ENCODE measurements at places on chromosomes 5 and 9.

DNA sequence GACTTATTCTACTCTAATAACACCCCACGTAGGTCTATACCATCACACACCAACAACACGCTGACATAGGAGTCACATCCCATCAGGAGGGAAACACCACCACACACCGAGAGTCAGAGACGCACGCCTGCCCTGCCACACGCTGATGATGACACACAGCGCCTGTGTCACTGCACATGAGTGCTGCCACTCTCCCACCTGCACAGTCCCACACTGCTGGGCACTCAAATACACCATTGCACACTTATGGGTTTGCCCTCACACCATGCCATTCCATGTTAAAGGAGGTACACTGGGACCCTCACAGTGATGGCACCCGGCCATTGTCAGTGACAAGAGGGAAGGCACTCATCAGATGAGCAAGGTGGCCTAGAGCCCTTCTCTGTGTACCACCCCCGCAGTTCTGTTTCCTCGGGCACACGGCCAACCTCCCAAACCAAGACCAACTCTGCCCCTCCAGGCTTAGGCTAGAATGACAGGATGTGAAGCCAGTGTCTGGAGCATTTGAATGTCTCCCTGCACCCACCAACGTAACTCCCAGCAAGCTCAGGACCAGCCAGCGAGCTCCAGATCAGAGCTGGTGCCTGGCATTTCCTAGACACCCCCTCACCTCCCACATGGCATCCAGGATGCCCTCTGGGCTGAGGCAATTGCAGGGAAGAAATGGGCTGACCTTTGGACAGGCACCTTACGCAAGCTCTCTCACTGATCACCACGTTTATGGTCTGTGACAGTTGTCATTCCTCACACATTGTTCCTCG, 3.6 kb upstream of the CPLX2 start:
- DNase-seq, result no peak

DNA sequence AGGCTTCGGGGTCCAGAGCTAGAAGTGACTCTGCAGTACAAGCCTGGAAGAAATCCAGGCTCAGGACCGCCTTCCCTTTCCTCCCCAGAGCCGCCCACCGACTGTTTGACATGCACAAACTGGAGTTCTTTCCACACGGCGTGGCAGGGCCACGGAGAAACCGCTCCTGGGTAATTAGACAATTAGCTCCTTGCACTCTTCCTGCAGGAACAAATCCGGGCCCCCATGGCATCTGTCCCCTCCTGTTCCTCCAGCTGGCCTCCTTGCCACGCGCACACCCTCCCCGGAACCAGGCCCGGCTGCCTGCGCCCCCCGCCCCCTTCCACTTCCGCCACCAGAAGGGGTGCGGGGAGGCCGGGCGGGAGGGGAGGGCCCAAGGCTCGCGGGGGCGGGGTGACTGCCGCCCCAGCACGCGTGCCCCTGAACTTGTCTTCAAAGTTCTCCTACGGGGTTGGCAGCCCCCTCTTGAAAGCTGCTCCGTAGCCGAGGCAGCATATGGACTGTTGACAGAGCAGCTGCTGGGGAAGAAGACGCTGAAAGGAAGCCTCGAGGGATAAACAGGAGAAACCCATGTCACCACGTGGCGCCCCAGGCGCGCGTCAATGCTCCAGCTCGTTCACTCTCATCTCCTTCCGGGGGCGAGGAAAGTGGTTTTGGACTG, 74.3 kb downstream of the SEC61B start:
- DNase-seq, result no peak

- DNase-seq, result no peak
Observed at GRCh38 chr5:154325566-154325965, 120.2 kb upstream of the SAP30L start.

DNA sequence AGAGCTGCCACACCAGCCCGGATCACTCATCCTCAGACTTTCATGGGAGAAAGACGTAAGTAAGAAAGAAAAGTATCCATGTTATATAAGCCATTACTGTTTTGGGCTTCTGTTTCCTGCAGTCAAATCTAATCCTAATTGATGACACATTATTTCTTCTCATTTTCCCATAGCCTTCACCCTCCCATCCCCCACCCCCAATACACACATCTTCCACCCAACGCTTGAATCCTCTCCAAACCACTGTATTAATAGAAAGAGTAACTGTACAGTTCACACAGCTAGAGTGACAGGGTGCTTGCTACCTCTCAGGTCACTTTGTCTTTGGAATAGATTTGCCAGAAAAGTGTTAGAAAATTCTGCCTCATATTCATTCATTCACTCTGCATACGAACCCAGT, 69.3 kb upstream of the IL17B start:
- DNase-seq, result no peak

GRCh38 chr9:2599896-2600295, 21.7 kb upstream of the VLDLR start:
- no peak for DNase-seq

DNA sequence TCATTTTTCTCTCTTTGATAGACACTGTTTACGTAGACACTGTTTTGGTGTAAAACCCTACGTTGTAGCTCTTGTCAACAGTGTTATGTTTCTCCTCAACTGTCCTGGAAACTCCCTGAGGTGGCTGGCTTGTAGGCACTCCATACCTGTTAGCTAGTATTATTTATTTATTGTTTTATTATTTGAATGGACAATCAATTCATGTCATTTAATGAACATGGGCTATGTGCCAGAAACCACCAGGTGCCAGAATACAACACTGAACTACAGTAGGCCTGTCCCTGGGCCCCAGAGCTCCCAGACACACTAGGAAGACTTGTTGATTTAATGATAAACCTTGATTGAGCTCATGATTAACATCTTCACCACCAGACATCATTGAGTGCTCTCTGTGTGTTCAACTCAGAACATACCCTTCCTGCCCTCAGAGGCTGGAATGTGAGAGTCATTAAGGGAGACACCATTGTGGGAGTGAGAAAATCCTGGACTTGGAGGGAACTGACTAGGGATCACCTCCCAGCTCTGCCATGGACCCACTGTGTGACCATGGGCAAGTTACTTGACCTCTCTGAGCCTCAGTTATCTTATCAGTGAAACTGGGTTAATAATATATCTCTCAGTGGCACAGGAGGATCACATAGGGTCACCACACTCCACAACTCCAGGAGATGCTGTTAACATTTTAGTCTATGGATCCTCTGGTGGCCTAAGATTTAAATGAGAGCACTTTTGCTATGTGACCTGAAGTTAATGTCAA, 19.2 kb downstream of the IRF1 start:
- no peak for DNase-seq

DNA sequence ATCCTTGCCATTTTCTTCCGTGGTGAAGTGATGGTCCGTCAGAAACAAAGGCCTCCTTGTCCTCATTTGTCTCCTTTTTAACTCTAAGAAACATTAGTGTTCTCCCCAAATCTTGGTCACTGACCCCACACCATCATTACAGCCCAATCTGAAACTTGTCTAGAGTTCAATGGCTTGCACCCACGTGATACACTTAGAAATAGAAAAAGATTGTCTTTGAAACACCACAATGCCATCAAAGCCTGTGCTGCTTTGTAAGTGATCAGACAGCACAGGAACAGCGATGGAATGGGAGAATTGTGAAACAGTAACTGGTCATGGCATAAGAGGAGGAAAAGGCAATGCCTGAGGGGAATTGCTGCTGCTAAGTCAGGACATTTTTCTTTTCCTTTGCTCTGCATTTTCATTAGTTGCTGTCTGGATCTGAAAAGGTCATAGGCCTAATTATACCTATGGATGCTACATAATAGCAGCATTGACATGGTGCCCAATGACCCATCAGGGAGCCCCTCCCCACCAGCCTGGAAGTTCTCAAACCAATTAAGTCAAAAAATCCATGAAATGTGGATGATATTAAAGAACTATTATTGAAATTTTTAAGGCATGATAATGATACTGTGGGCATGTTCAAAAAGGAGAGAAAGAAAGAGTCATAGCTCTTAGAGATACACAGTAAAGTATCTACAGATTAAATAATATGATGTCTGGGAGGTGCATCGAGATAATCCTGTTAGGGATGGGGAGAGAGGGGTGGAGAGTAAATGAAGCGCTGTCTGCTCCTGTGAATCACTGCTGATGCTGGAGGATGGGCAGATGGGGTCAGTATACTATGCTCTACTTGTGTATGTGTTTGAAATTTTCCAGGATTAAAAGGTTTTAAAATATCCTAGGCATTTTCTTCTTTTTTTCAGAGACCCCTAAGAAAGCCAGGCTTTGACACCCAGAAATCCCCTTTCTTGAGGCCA, 83.6 kb downstream of the ENC1 start:
- DNase-seq, result no peak

- DNase-seq, result no peak
Observed at GRCh38 chr5:116276952-116277351, 192.1 kb downstream of the COMMD10 start.

- no peak for DNase-seq
Observed at GRCh38 chr9:83307066-83307724, 231.0 kb downstream of the FRMD3 start.

- no peak for DNase-seq
Observed at GRCh38 chr9:89961616-89962341, 357.0 kb downstream of the GADD45G start.

GRCh38 chr9:134757216-134757975, 115.8 kb downstream of the COL5A1 start:
- no peak for DNase-seq

DNA sequence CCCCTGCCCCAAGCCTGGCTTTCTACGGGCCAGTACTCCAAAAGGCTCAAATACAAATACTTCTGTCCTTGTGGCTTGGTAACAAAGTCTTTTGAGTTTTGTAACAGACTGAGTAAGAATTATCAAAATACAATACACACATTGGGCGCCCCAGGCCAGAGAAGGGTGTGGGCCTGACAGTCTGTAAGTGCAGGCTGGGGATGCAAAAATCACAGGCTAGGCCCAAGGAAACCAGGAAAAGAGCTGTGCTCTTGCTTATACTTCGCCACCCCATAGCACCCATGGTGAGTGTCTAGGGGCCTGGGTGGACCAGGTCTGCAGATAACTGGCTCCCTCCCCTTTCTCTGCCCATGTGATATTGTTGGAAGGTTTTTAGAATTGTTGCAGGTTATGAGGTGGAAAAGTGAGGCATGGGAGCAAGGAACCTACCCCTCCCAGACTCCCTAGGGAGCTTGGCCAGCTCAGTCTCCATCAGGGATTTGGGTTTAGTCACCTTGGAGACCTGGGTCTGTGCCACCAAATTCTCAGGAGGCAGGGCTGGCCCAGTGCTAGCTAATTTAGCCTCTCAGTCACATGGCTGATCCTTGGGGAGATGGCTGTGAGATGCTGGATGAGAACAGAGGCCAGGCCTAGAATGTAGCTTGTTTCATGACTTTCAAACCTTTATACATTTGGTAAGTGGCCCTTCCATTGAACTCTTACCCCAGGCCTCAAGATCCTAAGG, 72.9 kb downstream of the TARS1 start:
- DNase-seq, result no peak

GRCh38 chr5:149128023-149128875, 13.0 kb upstream of the ABLIM3 start:
- DNase-seq, result no peak

DNA sequence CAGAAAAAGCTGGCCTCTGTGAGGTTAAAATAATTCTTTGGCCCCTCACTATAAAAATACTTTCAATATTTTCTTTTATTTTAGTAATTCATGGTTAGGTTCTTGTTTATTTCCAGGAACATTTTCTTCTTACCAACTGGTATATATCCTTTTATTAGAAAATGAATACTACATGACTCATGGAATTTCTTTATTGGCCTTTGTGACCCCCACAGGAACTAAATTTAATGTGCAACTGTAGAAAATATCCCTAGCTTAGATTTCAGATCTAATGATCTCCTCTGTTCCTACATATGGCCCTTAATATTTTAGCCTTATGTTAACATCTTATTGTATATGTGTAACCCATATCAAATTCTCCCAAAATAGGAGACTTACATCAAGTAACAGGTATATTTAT, 429.9 kb downstream of the NR2F1-AS1 start:
- no peak for DNase-seq

DNA sequence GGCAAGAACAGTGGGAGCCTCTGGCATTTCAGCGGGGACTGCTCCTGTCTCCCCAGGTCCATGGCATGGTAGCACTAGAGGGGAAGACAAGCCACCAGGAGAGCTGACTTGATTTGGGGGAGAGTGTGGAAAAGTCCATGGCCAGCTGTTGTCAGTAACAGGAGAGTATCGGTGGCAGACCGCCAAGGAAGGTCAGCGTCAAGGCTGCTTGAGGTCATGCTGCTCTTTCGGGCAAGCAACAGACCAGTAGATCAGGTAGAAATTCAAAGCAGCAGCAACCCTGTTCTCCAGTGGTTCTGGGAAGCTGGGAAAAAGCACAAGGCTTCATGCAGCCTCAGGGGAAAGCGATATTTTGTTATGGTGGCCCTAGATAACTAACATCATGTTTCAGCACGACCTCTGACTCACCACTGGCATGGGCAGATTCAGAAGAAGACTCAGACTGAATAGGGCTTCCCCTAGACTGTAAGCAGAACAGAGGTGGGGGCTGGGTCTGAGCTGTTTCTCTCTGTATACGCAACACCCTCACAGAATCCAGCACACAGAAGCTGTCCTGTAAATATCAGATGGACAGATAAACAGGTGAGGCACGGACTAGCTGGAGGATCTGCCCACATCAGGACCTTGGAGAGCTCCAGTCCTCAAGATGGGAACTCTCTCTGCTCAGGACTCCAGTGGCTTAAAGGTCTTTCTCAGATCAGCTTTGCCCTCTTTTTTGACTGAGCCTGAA, 35.2 kb upstream of the PLEKHG4B start:
- DNase-seq, result no peak

DNA sequence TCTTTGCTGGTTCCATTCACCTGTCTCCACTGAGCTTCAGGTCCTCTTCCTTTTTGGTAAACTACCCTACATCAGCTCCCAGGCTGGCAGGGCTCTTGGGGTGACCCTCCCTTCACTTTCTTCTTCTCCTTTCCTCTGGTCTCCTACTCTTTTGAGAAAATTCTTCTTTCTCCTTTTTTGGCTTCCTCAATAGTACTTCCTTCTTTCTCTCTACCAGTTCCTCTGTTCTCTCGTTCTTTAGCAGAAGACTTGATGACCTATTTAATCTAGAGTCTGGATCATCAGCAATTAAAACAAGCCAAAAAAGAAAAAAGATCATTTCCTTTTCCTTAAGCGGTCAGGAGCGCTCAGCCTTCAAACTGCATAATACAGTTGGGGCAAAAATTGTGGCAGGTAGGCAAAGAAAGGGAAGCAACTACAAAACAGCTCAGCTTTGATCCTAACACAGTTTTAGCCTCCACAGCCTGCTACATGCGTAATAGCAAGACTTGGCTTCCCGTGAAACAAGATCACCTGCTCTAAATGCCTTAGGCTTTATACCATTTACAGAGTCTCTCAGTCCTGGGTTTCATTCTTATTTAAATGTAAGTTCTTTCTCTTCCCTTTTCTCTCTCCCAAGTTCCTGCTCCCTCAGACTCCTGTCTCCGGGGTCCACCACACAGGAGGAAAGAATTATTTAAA, 14.0 kb upstream of the GSN start:
- no peak for DNase-seq

DNA sequence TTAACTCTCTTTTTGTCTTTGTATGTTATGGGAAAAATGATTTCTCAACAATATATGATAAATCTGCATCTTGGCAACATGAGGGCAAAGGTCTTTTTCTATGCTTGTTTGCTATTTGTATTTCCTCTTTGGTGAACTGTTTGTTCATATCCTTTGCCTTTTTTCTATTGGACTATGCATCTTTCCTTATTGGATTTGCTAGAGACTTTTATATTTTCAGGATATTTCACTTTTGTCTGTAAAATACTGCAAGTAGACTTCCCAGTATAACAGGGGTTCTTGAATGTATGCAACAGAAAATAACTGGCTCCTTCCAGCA, 69.4 kb upstream of the SSBP2 start:
- DNase-seq, result no peak
